Mononuclear cell (primary cell): ENCODE measurements at places on chromosomes 3 and 15. TPM values are rescaled to one million over a fixed set of nuclear protein-coding genes. Genes with fewer than 3 reads are reported as not detected.

Gene SLC38A3
- total RNA-seq = not detected

Gene MESP2
- total RNA-seq = not detected

Gene GOLGA6L9
- total RNA-seq = 1.7 TPM

Gene NR2E3
- total RNA-seq = not detected

Gene ALDH1L1
- not detected for total RNA-seq

Gene UROC1
- total RNA-seq = not detected

Gene FANCD2OS
- total RNA-seq = not detected

Gene NRROS
- total RNA-seq = 43.4 TPM

Gene ZNF80
- 1.2 TPM for total RNA-seq

Gene HHATL
- total RNA-seq = not detected

Gene SNTN
- total RNA-seq = not detected

Gene RPLP1
- 218 TPM for total RNA-seq

Gene PLCB2
- 61.7 TPM for total RNA-seq

Gene SERINC4
- not detected for total RNA-seq

Gene KNG1
- 0.21 TPM for total RNA-seq

Gene CHRM5
- total RNA-seq = not detected

Gene TIGIT
- 4.1 TPM for total RNA-seq

Gene CIB2
- 1.9 TPM for total RNA-seq

Gene SEC11A
- 117 TPM for total RNA-seq

Gene GOLGA8Q
- total RNA-seq = 1.8 TPM

Gene TNNC1
- total RNA-seq = 0.31 TPM

Gene TJP1
- total RNA-seq = 0.10 TPM

Gene TMEM212
- total RNA-seq = not detected

Gene XIRP1
- under 0.01 TPM for total RNA-seq

Gene STRIT1
- not detected for total RNA-seq

Gene GLCE
- total RNA-seq = 3.7 TPM

Gene CDCP1
- 0.31 TPM for total RNA-seq
